Frontal cortex (tissue), 4 donors: ENCODE measurements at places on chromosomes 3 and 15.

DNA sequence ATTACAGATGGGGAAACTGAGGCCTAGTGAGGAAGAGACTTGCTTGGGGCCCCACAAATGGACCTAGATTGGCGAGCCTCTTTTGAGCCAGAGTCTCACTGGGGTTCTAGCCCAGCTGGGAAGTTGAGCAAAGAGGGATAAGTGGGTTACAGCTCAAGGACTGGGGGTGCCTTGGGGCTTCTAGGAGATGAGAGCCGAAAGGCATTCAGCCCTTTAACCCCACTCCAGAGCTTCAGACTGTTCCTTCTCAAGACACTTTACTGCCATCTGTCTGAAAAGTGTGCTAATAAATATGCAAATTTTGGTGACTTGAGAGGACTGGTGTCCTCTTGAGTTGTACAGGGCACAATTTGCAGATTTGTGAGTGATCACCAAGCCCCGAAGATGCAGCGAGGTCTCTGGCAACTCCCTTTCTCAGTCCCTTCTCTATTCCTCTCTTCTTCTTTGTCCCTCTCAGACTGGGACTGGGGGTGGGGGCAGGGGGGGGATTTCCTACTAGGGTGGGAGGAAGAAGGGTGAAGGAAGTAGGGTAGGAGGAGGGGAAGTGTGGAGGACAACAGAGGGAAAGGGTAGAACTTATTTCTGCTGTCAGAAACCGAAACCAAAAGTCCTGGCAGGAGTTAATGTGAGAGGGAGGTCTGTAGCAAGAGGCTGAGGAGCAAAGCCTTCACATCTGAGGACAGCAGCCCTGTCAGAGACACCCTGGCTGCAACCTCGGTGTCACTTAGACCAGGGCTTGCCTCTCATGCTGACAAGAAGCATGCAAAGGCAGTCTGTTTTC lies 16.2 kb upstream of the ANKDD1A start:
- DNase-seq = no peak

GRCh38 chr3:12186046-12186445 lies 27.3 kb upstream of the TIMP4 start:
- no peak for DNase-seq

DNA sequence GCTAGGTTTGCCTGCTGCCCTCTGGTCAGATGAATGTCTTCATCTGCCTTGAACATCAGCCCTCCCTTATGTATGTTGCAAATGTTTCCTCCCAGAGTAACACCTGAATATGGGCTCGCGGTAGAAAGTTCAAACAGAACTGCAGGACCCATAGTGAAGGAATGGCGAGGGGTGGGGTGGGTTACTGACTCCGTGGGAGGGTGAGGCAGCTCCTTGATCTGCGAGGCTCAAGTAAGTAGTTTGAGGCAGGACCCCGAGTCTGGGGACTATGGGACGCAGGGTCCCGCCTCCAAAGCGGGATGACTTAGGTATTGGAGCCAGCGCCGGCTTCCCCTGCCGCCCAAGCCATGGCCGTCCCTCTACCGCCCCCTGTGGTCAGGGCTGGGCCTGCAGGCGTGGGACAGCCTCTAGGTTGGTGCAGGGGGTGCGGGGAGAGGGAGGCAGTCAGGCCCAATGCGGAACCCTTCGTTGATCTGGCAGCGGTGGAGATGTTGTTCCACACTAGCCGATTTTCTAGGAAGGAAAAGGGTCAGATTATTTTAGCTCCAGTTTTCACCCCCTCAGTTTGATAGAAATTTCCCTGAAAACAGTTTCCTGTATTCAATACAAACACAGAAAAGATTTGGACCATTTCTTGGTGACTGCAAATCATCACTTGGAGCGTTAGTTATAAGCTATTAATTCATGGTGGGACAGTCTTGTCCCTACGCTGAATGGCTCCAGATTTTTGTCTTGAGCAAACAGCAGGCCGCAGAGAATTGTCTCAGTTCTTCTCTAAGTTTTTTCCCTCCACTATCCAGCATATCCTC lies 72.3 kb downstream of the CORO2B start:
- no peak for DNase-seq

- no peak for DNase-seq
Measured at GRCh38 chr3:56811546-56812202, 9.9 kb upstream of the ARHGEF3 start.
